RPMI8226 (cell line): ENCODE measurements at places on chromosomes 1 and 21.

DNA sequence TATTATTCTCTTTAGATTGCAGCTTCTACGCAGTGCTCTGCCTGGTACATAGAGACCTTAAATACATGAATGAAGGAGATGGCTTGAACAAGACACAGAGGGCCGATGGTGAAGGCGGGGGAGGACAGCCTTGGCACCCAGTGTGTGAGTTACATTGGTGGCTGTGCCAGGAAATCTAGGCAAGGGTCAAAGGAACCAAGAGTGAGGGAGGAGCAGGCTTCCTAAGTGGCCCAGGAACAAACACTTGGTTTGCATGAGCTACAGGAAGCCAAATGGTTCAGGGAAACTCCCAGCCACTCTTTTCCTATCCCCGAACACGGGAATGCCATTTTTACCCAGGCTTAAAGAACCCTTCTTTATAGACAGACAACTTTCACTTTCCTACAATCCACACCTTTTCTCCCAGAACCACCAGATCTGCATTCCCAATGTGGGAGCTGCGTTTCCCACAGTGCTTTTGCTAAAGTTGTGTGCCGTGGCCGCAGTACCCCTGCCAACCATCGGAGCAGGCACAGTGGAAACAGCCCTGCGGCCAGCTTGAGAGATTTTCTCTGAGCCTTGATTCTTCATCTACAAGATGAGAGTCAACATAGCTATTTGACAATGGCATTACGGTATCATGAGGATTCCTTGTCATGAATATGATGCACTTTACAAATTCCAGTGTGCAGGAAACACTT lies 3.5 kb upstream of the CLEC20A start:
- DNase-seq, result no peak

DNA sequence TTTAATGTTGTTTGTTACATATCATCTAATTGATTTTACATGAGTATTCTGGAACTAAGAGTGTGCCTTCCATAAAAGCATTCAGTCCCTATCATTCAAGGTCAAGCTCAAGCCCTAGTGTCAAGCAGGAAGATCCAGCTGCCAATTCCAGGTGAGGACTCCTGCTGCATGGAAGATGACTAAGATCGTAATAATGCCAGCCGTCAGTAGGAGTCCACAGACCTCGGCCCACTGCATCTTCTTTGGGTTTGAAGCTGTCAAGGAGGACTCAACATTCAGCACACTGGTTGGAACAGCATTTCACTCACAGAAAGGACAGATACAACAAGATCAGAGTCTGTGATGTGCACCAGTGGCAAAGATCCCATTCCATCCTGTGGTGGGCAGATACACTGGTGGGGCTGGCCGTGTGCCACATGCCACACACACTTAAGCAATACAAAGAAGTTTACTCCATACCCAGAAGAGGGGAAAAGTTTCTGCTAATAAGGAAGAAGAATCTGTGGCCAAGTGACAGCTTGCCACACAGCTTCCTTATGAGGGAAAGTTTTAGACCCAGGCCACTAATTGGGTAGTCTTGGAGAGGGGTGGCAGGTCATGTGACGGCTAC lies 160.4 kb downstream of the PIK3R3 start:
- DNase-seq, result no peak

DNA sequence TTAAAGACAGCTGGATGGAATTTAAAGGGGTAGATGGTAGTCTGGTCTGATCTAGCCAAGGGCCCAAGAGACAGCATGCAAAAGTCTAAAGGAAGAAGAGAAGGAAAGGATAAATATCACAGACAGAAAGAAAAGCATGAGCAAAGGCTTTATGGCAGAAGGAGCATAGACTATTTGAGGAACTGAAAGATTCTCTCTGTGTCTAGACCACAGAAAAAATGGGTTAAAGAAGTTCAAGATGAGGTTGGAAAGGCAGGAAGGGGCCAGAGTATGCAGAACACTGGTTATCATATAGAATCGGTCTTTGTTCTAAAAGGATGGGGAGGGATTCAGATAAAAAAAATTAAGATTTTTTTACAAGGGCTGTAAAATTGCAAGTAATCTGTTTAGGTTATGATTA lies 136.8 kb upstream of the SGIP1 start:
- peak; percentile 42 for DNase-seq

- DNase-seq, result no peak
Measured at GRCh38 chr1:160163615-160164014, 12.2 kb downstream of the ATP1A4 start.

- DNase-seq, result peak; percentile 52
Measured at GRCh38 chr1:2466958-2467554, 9.0 kb upstream of the PLCH2 start.

GRCh38 chr1:205391386-205391785 lies 30.5 kb downstream of the LEMD1 start:
- no peak for DNase-seq

DNA sequence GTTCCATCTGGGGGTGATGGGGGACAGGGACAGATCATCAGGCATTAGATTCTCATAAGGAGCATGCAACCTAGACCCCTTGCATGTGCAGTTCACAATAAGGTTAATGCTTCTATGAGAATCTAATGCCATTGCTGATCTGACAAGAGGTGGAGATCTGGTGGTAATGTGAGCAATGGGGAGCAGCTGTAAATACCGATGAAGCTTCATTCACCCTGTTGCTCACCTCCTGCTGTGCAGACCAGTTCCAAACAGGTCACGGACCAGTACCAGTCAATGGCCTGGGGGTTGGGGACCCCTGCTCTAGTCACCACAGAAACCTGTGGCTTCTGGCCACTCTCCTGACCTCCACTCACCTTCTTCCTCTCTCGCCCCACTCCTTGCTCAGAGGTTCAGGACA lies 229.9 kb downstream of the PTPRU start:
- no peak for DNase-seq

- no peak for DNase-seq
Measured at GRCh38 chr1:8913457-8913856, 32.2 kb upstream of the CA6 start.

DNA sequence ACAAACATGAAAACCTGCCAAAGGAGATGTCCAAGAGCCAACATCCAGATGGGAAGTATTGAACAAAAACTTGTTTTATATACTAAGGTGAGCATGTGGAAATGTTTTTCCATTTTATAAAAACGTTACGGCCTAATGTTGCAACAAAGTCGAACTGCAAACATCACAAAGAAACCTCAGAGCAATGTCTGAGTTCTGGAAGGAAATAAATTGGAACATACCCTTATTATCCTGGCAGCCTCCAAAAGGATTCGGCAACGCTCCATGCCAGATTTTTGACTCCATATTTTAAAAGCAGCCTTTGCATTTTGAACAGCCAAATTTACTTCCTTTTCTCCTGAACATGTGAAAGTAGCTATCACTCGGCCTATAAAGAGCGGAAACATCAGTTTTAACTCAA lies 3.3 kb downstream of the ALDH9A1 start:
- DNase-seq, result no peak

GRCh38 chr1:203128716-203129500 lies 1.4 kb downstream of the ADORA1 start:
- DNase-seq, result no peak

DNA sequence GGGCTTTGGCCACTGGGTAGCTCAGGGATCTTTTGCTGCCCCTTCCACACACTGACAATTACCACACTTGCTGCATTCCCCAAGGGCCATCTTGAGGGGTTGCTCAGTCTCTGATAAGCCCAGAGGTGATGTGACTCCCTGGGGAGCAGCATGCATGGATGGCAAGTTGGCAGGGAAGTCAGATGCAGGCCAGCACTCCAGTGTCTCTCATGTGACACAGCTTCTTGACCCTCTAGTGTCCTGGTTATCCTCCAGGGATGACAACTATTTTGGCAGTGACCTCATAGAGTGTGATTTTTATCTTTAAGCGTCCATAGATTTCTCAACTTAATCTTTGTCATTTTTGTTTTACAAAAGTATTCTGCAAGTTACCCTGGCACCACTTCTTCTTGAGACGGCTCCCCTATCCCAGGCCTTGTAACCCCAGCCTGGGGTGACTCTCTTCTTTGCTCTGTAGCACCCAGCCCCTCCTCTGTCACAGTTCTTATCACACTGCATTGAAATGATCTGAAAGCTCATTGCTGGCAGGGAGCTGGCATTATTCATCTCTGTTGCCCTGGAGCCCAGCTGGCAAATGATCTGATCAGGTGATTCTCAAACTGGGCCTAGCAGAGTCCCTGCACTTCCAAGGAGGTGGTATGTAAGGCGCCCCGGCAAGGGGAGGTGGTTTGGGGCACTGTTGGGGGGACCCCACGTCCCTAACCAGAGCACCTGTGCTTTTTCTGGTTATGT lies 72.6 kb downstream of the TENT5C start:
- no peak for DNase-seq

DNA sequence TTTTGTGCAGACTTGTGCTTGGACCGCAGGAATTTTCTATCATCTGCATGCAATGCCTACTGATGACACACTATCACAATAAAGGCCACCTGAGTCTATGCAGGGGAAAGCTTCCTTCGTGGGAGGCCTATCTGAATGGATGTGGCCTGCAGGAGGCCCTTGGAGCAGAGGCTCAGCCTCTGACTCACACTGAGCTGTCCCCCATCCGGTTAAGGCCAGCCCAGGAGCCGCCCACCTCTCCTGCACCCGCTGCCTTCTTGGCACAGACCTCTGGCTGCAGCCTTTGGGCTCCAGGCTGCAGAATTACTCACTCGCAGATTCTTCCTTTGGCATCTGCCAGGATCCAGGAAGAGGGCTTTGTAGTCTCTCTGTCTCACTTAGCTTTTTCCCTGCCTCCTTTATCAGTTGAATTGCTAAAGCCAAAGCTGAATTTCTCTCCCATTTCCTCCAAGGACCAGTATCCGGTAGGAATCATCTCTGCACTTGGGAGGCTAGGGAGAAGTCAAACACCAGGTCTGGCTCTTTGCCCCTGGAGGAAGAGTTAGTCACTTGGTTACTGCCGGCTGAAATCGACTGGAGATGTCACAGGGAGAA lies 65.1 kb upstream of the JUN start:
- no peak for DNase-seq

DNA sequence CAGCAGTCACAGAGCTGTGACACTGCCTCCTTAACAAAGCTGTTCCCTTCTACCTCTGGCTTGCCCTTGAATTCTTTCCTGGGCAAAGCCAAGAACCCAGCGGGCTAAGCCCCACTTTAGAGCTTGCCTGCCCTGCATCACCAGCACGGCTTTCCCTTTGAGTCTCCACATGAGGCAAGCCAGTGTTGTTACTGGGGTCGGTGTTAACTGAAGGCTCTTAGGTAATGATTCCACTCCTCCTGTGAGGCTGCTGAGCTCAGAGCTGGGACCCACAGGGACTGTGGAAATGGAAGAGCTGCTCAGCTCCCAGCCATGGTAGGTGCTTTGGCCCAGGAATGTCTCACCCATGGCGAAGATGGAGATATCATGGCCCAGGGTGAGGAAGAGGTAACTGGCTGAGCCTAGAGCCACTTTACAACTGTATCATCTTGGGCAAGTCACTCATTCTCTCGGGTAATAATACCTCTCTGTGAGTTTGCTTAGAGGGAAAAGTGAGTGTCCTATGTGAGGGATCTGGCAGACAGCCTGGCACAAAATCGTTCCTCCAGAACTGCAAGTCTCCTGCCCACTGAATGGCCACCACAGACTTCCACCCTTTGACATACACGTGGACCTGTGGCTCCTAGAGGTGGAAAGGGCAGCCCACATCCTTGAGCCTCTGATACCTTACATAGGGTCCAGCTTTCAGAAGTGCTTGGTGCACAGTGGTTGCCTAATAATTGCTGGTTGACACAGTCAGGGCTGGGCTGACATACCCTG lies 654.1 kb downstream of the PTPRU start:
- no peak for DNase-seq

GRCh38 chr21:29092102-29092959 lies 18.9 kb upstream of the CCT8 start:
- DNase-seq, result no peak

DNA sequence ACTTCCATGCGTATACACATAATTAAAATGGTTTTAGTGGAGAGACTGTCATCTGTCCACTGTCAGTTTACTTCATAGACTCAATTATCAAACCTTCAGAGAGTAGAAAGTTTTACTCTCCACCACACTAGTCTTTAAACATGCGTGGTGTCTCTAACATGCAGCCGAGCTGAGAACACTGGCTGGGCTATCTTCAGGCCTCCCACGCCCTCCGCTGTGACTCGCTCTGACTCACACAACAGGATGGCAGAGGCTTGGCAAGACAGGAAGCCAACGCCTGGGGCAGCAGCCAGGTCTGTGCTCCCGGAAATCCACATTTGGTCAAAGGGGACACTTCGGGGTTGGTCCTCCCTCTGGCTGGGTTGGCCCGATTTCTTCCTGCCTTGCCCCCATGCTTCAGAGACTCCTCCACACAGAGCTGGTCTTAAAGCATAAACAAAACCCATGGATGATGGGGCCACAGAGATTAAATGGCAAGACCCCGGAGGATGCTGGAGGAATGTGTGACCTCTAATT lies 22.7 kb upstream of the IFNGR2 start:
- DNase-seq, result peak; percentile 66

DNA sequence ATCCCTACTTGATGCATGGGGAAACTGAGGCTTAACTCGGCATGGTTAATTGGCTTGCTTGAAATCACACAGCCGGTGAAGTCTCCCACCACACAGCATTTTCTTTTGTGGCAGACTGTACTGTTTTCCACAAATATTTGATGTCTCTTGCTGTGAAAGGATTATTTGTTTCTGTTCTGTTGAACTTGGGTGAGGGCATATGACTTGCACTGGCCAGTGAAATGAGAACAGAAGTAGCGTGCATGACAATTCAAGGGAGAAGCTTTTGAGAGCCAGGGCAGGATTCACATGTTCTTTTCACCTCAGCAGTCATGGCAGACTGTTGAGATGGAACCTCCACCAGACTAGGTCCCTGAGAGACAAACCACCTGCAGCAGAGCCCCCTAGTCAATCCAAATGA lies 11.7 kb upstream of the AK2 start:
- DNase-seq, result no peak

GRCh38 chr1:186009039-186009737 lies 275.0 kb downstream of the HMCN1 start:
- DNase-seq, result no peak

DNA sequence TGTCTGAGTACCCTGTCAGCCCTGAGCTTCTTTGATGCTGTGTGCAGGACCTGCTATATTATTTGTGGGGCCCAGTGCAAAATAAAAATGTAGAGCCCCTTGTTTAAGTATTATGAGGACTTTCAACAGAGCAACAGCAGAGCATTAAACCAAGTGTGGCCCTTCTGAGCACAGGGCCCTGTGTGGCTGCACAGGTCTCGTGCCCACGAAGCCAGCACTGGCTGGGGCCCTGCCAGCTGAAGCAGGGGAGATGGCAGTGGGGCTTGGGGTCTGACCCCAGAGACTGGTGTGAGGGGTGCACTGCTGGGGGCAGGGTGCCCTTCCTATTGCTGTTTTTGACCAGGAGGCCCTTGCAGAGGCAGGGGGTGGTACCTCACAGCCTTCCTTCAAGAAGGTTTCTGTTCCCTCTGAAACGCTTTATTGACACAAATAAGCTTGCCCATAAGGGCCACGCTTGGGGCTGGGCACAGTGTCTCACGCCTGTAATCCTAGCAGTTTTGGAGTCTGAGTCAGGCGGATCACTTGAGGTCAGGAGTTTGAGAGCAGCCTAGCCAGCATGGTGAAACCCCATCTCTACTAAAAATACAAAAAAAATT lies 2.2 kb upstream of the SEMA4A start:
- peak; percentile 90 for DNase-seq

- peak; percentile 94 for DNase-seq
Measured at GRCh38 chr21:35026617-35027562, 22.2 kb downstream of the RUNX1 start.

GRCh38 chr21:38920631-38921398 lies 115.1 kb downstream of the ETS2 start:
- DNase-seq, result no peak

- no peak for DNase-seq
Measured at GRCh38 chr1:22609291-22609690, 27.1 kb upstream of the C1QA start.
